ENCODE measurements at places on chromosomes 2 and 18.

GRCh38 chr2:136207665-136208064, 89.7 kb upstream of the CXCR4 start:
- no peak for DNase-seq

- DNase-seq, result no peak
Observed at GRCh38 chr2:564471-565181, 112.6 kb downstream of the TMEM18 start.

DNA sequence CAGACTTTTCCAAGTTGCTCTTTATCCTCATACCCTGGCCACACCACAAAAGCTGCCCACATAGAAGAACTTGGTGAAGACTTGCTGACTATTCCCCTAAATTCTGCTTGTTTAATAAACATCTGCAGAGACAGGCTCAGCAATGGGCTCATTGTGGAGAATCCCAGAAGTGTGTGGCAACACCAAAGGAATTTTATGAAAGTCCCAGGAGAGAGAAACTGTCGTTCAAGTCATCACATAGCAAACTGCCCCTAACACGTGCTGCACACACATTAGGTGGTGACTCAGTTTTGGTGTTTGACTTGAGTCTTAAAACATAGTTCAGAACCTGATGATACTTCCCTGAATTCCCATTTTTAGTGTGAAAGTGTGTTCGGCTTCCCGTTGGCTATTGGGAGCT, 38.6 kb downstream of the CYP1B1 start:
- DNase-seq, result peak; percentile 12

DNA sequence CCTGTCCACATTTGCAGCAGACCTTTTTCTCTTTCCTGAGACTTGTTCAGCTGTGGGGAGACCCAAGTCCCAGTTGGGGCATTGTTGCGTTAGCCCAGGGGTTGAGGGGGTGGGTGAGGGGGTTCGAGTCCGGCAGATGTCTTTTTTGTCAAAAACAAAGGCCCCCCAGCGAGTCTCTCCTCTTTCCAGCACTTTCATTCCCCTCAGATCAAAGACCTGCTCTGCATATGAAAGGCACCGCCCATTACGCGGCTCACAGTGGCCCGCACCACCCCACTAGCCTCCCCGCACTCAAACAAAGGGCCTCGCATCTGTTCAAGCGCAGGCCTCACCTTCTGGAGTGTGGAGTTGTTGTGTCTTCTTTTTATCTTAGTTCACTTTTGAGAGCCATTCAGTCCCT, 25.2 kb downstream of the TRABD2A start:
- no peak for DNase-seq

DNA sequence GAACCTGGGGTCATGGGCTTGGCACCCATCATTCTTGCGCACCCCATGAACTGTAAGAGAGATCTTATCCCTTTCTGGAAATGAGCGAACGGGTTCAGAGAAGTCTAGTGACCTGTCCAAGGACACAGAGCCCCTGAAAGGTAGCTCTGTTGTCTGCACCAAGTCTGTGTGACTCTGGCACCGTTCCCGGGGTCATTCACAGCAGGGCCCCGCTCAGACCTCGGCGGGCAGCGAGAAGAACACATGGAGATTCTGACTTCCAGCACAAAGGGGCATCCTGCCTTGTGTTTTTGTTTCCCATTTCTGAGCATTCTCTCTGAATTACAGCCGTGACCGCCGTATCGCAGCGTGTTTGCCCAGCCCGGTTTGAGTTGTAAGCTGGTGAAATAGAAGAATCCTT, 231.7 kb downstream of the KLHL29 start:
- DNase-seq, result no peak

- peak; percentile 89 for DNase-seq
Observed at GRCh38 chr18:7904529-7904928, 337.4 kb downstream of the PTPRM start.

GRCh38 chr18:35390951-35391700, 14.0 kb upstream of the ZNF396 start:
- DNase-seq, result no peak

- DNase-seq, result no peak
Observed at GRCh38 chr2:158467248-158467647, 10.5 kb downstream of the PKP4 start.

DNA sequence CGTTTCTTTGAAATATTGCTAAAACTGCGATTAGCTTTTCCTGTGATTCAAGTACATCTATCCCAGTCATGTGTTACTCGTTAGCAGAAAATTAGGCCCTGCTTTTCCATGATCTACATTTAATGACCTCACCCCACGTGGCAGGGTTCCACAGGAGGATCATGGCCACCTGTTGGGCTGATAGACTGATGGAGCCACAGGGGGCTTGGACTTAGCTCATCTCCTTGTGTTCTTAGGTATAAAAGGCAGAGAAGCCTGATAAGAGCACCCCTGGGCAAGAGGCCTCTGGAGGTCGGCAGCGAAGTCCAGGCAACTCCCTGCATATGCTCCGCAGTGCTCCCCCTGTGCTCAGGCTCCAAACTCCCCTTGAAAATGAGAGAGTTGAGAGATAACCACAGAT, 12.9 kb downstream of the FZD7 start:
- no peak for DNase-seq

- peak; percentile 32 for DNase-seq
Observed at GRCh38 chr2:192544371-192544955, 349.7 kb upstream of the TMEFF2 start.

GRCh38 chr2:14982790-14983189, 350.3 kb downstream of the LRATD1 start:
- no peak for DNase-seq

DNA sequence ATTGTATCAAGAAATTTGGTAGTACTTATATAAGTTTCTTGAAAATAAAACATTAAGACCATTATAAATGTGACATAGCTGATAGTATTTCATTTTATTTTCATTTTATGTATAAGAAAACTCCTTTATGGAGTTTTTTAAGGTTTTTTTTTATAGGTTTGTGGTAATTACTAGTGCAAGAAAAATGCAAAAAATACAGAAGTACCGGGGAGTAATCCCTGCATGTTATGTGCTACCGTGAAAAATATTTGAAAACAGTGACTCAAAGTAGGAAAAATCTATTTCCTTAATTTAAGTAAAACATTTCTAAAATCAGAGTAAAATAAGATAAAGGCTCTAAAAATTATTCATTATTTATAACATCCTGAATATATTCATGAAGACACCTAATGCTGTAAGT, 21.6 kb downstream of the ZSWIM2 start:
- DNase-seq, result peak; percentile 47

DNA sequence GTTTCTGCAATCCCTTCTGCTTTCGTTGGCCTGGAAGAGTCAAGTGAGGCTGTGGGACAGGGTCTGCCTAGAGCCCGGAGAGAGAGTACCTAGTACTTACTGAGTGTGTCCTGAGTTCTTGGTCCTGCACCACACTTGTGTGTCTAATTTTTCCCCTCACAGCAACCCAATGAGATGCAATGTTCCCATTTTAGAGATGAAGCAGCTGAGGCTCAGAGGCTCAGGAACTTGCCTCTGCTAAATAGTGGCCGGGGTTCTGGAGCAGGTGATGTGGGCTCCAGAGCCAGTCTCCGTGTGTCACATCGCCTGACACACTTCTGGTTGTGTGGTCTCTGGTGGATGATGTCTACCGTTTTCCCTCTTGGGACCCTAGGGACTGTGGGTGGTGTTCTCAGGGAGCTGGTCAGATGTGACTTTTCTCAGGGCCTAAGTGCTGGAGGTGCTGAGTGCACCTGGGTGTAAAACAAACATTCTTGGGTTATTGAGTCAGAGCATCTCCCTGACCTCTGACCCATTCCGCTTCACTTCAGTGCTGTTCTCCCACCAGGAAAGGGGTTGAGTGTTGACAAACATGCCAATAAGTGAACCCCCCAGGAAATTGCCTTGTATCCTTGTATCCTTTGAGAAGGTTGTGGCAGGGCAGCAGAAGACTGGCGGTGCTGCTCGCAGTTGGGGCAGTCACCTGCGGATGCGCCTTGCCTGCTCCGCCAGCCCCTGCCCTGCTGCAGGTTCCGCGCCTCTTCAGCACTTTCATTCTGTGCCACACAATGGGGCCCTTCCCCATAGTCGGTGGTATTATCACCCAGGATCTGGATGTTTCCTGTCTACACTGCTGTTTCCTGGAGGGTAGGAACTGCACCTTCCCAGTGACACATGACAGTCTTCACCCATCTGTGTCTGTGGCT, 32.1 kb downstream of the HK2 start:
- DNase-seq, result peak; percentile 50

- DNase-seq, result peak; percentile 52
Observed at GRCh38 chr2:46601328-46601963, 122.1 kb downstream of the TMEM247 start.

DNA sequence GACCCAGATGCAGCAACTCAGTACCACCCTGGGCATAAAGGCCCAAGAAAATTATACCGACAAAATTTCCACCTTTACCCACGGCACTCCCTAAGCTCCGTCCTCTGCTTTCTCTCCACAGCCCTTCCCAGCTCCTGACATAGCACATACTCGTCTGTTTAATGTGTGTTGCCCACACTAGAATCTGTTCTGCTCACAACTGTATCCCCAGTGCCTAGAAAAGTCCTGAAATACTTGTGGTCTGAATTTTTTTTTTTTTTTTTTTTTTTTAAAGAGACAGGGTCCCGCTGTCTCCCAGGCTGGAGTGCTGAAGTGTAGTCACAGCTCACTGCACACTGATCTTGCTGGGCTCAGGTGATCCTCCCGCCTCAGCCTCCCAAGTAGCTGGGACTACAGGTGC, 62.3 kb downstream of the ADCY3 start:
- no peak for DNase-seq

DNA sequence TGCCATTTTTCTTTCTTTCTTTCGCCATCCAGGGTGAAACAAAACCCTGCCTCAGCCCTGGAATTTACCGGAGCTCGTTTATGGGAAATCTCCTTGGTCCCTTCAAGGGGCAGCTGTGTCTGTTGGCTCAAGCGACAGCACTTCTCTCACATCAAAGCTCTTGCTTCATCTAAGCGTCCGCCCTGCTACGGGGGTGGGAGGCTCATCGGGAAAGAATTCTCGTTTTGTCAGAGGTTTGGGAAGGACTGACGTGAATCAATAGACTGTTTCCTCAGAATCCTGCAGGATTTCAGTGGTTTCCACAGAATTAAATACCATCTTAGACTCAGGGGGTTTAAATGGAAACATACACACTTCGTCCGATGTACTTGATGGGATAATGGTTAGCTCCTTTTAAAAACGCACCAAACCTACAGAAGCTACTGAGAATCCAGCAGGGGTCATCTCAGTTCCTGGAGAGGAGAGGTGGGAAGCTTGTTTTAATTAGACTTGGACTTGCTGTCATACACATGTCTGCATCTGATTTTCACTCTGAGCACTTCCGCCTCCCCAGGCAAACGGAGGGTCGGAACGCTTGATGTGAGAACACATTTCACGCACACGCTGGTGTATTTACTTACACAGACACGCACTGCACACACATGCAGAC, 91.6 kb downstream of the ASB1 start:
- DNase-seq, result peak; percentile 74

GRCh38 chr2:197144183-197144582, 166.4 kb downstream of the ANKRD44 start:
- DNase-seq, result no peak

GRCh38 chr2:12036640-12036983, 290.2 kb downstream of the LPIN1 start:
- DNase-seq, result no peak

GRCh38 chr2:113762377-113763118, 6.1 kb upstream of the SLC35F5 start:
- DNase-seq, result peak; percentile 82

DNA sequence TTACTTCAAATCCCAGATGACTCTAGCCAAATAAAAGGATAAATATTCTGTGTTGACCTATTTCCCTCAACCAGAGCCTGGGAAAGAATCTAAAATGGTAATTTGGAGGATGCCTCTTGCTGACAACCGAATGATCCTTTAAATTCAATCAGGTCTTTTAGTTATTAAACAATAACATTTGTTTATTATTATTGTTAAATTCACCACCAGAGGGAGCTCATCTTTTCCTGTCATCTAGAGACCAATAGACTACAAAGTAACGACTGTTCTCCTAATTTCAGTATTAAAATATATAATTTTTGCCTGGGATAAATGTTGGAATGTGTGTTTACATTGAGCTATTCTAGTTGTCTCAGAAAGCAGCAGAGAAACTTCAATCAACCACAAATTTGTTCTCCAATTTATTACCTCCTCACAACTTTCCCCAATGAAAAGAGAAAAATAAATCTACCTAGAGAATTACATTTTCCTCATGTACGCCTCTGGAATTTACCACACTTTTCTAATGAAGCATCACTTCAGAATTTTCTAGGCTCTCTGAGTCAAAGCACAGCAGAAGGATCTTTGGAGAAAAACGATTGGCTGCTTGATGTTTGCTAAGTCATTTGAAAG, 142.7 kb downstream of the SCG2 start:
- peak; percentile 73 for DNase-seq

DNA sequence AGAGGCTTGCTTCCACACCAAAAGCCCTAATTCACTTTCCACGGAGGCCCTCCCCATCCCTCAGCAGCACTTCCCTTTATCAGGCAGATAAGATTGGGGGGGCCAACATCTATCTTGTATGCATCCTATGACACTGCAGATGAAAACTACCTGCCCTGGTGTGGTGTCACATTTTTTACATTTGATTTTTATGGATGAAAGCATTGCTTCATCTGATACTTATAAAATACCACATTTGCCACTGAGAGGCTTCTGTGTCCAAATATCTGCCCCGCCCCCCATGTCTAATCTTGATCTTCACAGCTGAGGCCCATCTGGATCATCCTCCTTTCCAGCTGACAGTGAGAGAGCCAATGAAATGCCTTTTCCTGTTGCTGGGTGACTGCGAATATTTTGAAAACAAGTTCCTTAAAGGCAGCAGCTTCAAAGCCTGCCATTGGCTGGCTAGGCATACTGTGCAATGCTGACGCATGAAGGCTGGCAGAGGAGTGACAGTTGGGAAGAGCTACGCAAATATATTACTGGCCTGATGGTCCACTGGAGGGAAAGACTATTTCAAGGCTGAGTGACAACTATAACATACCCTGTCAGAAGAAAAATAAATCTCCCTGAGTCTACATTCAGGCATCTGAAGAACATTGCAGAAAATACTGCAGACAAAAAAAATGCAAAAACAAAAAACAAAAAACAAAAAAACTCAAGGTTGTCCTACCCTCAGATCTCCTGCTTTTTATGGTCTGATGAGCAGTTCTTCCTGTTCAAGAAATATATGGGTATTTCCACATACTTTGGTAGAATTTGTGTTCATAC, 318.7 kb downstream of the PDE11A start:
- peak; percentile 74 for DNase-seq

All from ELR (cell line).